ENCODE measurements at places on chromosomes 11 and 22.

DNA sequence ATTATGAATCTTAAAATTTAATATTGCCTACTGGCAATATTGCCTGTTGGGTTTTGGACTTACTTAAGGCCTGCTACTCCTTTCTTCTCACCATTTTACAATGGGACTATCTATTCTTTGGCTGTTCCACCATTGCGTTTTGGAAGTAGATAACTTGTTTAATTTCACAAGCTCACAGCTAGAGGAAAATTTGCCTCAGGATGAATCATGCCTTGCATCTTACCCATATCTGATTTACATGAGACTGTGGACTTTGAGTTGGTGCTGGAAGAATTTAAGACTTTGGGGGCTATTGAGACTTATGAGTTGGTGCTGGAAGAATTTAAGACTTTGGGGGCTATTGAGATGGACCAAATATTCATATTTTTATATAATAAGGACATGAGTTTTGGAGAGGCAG is 662.6 kb downstream of the METTL15 start:
- DNase-seq = no peak

- no peak for DNase-seq
Observed at GRCh38 chr11:7088921-7089320, at the start of gene RBMXL2. RBMXL2 (plus strand) TSS chr11:7088998; CDS start chr11:7089121, 123 bp downstream.

- DNase-seq = no peak
Observed at GRCh38 chr11:2771758-2772466, 72.1 kb upstream of the KCNQ1OT1 start.

DNA sequence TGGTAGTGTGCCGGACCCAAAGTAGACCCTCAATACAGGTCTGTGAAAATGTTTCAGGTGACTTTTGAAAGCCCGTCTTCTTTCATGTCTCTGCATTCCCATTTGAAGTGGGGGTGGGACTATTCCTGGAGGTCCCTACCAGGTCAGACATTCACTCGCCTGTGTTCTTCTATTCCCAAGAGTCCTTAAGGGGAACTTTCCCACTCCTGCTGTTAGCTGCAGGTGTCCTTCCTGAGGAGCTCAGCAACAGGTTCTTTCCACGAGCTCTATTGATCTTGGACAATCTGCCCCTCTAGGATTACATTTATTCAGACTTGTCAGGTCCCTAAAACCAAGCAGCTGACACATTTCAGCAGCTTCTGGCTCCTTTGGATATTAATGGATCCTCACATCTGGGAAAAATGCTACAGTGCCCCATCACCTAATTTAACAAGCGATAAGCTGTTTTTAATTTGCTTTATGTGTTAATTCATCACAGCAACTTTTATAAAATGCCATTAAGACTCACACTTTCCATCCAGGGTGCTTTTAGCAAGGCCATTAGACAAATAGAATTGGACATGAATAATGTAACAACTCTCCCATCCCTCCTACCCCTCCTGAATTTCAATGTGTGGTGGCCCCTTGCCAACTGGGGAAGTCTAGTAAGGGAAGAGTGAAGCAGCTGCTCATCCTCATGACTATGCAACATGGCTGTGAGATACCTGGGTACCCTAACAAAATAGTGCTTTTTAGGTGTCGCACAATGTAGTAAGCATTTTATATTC is 259.5 kb upstream of the CCDC90B start:
- no peak for DNase-seq

GRCh38 chr11:67372993-67373647 is at the start of gene CLCF1:
CLCF1 (minus strand) TSS chr11:67373598; CDS start chr11:67373539, 59 bp downstream.
- DNase-seq = no peak

DNA sequence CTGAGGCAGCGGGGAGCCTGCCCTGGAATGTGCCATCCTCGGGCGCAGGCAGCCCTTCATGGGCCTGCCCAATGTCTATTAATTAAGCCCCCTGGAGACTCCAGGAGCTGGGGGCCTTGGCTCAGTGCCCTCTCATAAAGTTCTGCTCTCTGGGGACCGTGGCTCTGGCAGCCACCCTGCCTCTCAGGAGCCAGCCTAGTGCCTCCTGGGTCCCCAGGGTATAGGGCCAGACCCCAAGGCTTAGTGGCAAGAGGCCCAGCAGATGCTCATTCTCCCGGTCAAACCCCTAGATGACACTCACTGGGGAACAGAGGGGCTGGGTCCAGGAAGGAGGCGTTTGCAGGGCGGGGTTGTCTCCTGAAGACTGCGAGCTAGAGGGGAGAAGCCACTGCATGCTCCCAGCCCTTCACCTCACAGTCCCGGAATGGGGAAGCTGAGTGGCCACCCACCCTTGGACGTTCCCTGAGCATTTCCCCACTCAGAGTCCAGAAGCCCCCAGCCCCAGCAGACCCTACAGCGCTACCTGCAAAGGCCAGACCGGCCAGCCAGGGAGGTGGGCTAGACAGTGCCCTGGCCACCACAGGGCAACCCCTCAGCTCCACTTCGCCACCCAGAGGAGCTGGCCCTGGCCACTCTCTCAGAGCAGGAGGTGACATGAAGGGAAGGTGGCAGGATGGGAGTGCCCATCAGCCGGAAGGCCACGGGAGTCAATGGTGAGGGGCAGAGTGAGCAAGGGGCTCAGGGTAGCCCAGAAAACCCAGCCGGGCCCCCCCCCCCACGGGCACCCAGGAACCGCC is 83.0 kb downstream of the CDKN1C start:
- DNase-seq = no peak

DNA sequence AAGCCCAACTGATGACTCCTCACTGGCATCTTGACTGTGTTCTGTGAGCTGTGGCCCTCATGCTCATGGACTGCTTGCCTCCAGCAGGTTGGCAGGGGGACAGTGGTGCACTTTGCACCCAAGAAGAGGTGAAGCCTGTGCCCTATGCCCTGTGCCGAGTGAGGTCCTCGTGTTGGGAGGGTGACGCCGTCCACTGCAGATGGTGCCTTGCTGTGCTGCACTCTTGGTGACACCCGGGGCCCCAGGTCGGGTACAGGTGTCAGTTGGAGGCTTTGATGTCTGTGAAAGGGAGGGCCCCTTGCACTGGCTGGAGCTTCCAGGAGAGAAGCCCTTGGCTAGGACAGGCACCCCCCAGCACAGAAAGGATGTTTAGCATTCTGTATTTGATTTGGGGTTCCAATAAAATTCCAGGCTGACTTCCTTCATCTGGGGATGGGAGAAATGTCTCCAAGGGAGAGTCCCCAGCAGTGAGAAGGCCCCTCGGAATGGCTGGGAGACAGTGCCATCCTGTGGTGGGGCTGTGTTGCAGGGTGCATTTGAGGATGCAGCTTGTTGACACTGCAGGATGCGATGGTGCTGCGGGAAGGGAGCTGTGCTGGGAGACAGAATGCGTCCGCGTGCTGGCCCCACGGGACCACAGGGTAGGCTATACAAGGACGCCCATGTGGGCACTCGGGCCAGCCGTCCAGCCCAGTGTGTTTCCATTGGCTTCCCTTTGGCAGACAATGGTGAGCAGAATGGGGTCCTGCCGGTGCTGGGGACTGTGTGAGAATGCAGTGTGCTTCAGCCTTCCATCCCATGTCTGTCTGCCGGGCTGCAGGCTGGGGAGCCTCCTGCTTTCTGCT is 2.5 kb upstream of the ZDHHC8 start:
- DNase-seq = peak; percentile 30

DNA sequence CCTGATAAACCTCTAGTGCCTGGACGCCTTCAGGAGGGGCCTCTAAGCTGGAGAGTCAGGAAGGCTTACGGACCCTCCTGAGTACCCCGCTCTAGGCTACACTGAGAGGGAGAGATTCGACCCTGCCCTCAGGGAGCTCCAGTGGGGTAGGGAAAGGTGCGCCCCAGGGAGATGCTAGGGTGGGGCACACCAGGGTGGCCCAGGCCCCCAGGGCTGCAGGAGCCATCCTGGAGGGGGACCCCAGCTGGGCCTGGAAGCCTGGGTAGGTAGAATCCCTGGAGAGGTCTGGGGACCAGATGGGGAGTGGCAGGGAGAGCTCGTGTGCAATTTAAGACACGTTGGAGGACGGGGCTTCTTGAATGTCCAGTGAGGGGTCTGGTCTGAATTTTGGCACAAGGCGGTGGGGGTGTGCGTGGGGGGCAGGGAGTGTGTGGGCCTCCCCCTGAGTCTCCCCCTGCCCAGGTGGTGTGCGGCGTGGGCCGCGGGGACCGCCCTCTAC is 4.7 kb downstream of the CARNS1 start:
- DNase-seq = no peak

GRCh38 chr11:11935536-11935935 is 72.9 kb downstream of the DKK3 start:
- DNase-seq = no peak

Data from ACHN (cell line).